Thyroid gland (tissue), 4 donors: ENCODE measurements at places on chromosomes 3 and 15. TPM values are rescaled to one million over a fixed set of nuclear protein-coding genes. Genes with fewer than 3 reads are reported as not detected.

DNA sequence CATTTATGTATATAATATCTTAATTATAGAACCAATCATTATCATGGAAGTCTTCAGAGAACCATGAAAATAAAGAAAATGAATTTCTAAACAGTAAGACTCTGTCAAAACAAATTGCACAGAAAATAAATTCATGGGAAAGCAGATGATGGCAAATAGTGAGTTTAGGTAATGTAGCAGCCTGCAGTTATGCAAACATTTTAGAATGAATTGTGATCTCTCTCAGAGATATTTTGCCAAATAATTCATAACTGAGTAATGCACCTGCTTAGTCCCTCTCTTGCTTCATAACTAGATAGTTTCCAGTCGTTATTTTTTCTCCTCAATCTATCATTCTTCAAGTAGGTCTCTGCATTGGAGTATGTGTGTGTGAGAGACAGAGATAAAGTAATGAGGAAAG, 492.7 kb upstream of the THBS1 start:
- no peaks in the 10 kb centered on the region for H3K4me1 ChIP-seq
- no peak overlapping the region for H3K27ac ChIP-seq
- H3K4me3 ChIP-seq: no peak overlapping the region
- no peaks in the 10 kb centered on the region for H3K27me3 ChIP-seq
- no peaks in the 10 kb centered on the region for H3K36me3 ChIP-seq

DNA sequence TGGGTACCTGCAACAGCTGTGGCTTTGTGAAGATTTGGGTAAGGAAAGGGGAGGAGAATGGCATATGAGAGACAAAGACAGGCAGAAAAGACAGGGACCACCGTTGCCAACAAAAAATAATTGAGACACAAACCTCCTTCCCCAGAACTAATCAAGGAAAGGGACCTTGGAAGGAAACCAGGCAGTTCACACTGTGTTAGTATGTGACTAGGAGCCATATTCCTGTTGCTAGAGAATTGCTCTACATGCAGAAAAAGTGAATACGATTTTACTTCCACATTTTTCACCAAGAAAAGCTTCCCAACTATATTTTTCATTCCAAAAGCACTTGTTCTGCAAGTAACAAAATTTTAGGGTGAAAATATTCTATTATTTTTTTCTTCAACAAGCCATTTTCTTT, 393.7 kb upstream of the ADAMTS9 start:
- no peak overlapping the region for H3K27ac ChIP-seq
- no peak overlapping the region for H3K4me3 ChIP-seq
- no peaks in the 10 kb centered on the region for H3K4me1 ChIP-seq
- no peaks in the 10 kb centered on the region for H3K36me3 ChIP-seq
- no peak for DNase-seq

DNA sequence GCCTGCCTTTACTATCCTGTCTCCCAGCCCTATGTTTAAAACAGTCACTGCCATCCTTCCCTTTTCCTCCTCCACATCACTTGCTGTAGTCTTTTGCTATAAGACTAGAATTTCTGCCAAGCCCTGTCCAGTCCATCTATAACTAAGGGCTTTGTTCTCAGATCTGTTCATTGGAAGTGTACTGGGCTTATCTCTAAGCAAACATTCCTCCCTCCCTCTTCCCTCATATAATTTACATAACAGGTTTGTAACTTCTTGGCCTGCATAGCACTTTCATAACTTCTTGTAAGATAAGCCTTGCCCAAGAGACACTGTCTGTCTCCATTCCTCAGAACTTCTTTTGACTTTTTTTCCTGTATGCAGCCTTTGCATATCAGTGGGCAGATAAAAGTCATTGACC, 16.7 kb downstream of the TPRG1 start:
- no peak overlapping the region for H3K27ac ChIP-seq
- H3K27me3 ChIP-seq: no peaks in the 10 kb centered on the region
- H3K4me1 ChIP-seq: peaks cover 15% of the 10 kb centered on the region
- DNase-seq: no peak
- no peak overlapping the region for H3K4me3 ChIP-seq

Gene CPA3
- 0.54 TPM for total RNA-seq

DNA sequence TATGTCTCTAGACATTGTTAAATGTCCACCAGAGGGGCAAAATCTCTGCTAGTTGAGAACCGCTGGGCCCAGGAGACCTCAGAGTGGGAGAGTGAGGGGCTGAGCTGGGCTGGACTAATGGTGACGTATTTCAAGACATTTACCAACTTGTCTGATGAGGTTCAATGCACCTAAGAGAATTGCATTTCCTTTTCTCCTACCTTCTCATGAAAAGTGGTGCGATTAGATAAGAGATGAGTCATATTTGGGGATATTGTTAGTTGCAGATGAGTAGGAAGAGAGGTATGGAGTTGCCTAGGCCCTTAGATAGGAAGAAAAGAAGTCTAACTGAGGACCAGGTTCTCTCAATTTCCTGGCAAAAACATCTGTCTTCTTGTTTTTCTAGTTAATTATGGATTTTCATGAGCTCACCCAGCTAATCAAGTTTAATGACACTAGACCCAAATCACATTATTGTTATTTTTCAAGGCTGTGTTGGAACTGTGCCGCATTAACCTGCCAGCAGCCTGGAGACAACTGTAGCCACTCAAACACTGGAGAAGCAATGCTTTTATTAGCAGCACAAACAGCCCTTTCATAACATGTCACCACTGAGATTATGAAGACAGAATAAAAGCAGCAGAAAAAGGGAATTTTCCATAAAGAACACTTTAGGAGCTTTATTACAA, 144.2 kb downstream of the PDCD6IP start:
- H3K36me3 ChIP-seq: no peaks in the 10 kb centered on the region
- no peaks in the 10 kb centered on the region for H3K4me1 ChIP-seq
- no peaks in the 10 kb centered on the region for H3K27me3 ChIP-seq
- no peak overlapping the region for H3K4me3 ChIP-seq
- H3K27ac ChIP-seq: no peak overlapping the region

Gene FAM81A
- 2.3 TPM for total RNA-seq

GRCh38 chr3:117695321-117695720, 985.7 kb downstream of the TUSC7 start:
- no peak overlapping the region for H3K4me3 ChIP-seq
- no peaks in the 10 kb centered on the region for H3K27me3 ChIP-seq
- H3K36me3 ChIP-seq: no peaks in the 10 kb centered on the region
- H3K4me1 ChIP-seq: no peaks in the 10 kb centered on the region
- no peak overlapping the region for H3K27ac ChIP-seq

- H3K4me3 ChIP-seq: no peak overlapping the region
- peaks cover 24% of the 10 kb centered on the region for H3K36me3 ChIP-seq
- no peak for DNase-seq
- no peak overlapping the region for H3K27ac ChIP-seq
- H3K27me3 ChIP-seq: no peaks in the 10 kb centered on the region
Measured at GRCh38 chr15:41732483-41732882, 41.8 kb upstream of the MAPKBP1 start.

Gene GASK1A
- total RNA-seq: 8.4 TPM

- H3K27ac ChIP-seq: no peak overlapping the region
- no peaks in the 10 kb centered on the region for H3K36me3 ChIP-seq
- H3K4me1 ChIP-seq: no peaks in the 10 kb centered on the region
- H3K4me3 ChIP-seq: no peak overlapping the region
- H3K27me3 ChIP-seq: no peaks in the 10 kb centered on the region
Measured at GRCh38 chr3:27666708-27667107, 55.4 kb downstream of the EOMES start.
